ENCODE measurements at places on chromosomes 4 and X.

DNA sequence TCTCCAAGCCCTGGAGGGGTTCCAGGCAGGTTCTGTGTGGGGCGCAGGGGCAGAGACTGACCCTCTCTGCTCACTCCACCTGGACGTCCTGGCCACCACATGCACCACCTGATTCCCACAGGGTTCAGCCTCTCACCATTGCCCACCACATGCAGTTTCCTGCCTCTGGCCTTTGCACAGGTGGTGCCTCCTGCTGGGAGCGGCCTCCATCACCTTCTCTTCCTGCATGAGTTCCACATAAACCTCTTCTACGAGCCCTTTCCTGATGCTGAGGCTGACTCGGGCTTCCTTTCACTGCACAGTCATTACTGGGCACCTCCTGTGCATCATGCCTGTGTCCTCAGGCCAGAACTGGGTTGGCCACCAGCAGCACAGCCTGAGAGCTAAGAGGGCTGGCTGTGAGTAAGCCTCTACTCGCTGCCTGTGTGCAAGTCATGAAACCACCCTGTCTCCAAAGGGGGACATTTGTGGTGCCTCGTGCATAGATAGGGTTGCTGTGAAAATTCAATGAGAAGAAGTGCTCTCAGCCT, 19.9 kb downstream of the MAN2B2 start:
- no peak for DNase-seq

- no peak for DNase-seq
These were observed 8.9 kb upstream of the PCDH18 start for GRCh38 chr4:137541181-137541580.

DNA sequence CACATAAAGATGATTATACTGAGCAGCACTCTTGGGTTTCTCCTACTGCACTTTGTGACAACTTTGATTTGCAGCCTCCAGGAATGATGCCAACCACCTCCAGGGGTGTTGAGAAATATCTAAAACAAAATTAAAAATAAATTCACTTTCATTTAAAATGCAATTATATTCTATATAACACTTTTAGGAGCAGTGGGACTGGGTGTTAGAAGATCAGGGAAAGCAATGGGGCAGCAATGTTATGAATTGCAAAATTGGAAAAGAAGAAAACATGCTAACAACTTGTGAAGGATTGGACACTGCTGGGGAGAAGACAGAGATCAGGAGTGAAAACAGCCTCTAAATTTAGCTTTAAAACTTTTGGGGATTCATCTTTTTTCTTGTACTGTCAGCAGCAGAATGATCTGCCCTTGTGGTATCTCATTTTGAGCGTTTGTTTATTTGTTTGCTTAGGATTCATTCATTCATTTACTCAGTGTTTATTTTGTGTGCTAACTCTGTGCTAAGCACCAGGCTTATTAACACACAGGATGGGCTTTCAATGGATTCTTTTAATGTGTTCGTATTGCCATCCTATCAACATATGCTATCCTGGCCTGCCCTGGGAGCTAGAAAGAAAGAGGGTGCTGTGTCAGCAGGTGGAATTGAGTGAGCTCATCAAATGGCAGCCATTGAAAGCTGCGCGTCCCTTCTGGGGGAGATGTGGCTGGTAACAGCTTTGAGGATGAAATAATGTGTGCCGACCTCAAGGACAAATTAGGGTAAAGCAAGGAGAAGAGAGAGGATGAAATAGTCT, 96.5 kb downstream of the FRMPD4 start:
- no peak for DNase-seq

- no peak for DNase-seq
These were observed 42.9 kb upstream of the PROM1 start for GRCh38 chr4:16126714-16127113.

GRCh38 chr4:171650543-171650942, 162.7 kb upstream of the GALNTL6 start:
- no peak for DNase-seq

DNA sequence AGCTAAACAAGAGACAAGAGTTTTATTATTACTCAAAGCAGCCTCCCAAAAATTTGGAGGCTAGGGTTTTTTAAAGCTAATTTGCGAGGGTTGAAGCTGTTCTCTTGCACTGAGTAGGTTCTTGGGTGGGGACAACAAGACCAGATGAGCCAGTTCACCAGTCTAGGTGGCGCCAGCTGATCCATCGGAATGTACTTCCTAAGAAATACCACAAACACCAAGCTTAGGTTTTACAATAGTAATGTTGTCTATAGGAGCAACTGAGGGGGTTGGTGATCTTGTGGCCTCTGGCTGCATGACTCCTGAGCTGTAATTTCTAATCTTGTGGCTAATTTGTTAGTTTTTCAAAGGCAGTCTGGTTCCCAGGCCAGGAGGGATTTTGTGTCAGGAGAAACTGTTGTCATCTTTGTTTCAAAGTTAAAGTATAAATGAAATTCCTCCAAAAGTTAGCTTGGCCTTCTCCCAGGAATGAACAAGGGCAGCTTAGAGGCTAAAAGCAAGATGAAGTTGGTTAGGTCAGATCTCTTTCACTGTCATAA, 130.6 kb downstream of the SLC7A11 start:
- DNase-seq: peak; percentile 16

GRCh38 chrX:101385795-101386541, at the start of gene BTK:
Gene BTK, minus strand, starts transcription at chrX:101386191. Its CDS starts 10,907 bp downstream, at chrX:101375284.
- DNase-seq: no peak

- DNase-seq: peak; percentile 7
These were observed 9.3 kb downstream of the NOX1 start for GRCh38 chrX:100864657-100865391.

DNA sequence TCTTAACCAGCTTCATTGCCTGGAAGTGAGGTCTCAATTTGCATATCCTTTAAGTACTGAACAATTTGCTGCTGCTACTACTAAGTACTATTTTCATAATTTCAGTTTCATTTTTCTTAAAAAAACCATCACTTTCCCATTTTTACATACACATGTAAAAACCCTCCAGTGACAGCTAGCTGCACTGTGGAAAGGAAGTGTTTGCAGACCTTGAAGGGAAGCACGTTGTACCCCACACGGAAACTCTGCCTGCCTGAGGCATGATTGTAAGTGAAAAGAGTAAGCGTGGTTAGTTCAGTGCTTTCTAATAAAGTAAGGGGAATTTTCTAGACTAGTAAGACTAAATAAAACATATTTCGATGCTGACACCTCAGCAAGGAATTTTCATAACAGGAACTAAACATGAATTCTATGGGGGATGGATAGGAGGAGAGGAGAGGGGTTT, 103.6 kb downstream of the RAPGEF2 start:
- peak; percentile 76 for DNase-seq

- DNase-seq: no peak
These were observed 588.2 kb upstream of the ADGRL3 start for GRCh38 chr4:60611762-60612496.

GRCh38 chrX:38166478-38167083, 54.1 kb downstream of the SRPX start:
- peak; percentile 10 for DNase-seq

- peak; percentile 99 for DNase-seq
These were observed 78.2 kb downstream of the AFAP1 start for GRCh38 chr4:7861440-7861881.

- DNase-seq: no peak
These were observed 251.8 kb upstream of the FTHL17 start for GRCh38 chrX:31323658-31324057.

DNA sequence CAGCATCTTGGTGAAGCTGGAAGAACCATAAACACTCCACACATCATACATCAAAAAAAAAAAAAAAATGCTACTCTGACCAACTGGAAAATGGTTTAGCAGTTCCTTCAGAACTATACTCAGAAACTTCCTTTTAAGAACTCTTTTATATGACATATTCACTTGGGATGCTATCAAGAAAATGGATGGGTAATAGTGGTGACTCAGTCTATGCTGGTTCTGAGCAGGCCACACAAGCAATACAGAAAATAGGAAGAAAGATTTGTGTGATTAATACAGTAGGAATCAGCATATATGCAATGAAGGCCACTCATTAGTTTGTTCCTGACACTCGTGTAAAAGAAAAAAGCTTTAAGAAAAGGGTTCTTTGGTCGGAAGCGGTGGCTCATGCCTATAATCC, 123.5 kb upstream of the FAT4 start:
- DNase-seq: peak; percentile 93

- no peak for DNase-seq
These were observed 665 bp downstream of the RBM41 start for GRCh38 chrX:107117993-107118321.

- DNase-seq: no peak
These were observed 14.3 kb upstream of the NAT8L start for GRCh38 chr4:2044542-2045517.

GRCh38 chr4:140326395-140326993, 47.0 kb upstream of the SCOC start:
- DNase-seq: peak; percentile 54

DNA sequence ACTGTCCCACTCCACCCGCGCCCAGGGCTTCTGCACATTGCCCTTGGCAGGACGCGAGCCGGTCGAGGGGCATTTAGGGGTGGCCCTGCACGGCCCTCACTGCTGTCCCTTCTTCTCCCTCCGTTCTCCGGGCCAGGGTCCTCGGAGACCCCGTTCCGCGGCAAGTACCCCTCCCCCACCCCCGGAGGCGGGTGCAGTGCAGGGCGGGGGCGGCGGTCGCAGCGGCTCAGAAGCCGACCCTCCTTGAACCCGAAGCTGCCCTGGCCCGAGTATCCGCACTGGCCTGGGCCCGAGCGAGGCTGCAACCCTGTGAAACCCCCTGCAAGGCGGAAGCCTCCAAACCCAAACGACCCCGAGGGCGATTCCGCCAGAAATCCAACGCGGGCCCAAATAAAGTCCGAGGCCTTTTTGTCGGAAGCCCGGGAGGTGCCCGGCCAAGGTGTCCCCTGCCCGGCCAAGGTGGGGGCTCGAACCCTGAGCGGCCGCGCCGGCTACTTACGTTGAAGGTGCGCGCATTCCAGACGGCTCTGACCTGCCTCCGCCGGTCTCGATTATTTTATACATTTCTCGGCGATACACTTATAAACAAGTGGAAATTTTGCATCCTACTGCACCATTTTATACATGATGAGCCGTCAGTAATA, 53.1 kb upstream of the TMEM33 start:
- DNase-seq: no peak

DNA sequence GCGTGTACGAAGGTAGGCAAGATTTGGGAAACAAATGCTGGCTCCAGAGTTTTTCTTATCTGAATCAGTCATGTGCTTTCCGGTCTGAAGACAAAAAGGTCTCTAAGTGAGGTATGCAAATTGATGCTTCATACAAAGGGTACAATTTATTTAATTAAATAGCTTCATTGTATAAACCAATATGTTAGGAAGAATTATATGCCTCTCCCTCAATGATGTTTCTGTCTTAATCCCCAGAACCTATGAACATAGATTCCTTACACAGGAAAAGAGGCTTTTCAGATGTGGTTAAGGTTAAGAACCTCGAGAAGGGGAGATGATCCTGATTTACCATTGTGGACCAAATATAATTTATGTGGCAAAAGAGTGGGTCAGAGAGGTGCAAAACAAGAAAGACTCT, 543.5 kb upstream of the PCDH10 start:
- no peak for DNase-seq

GRCh38 chrX:69615342-69615741, 571 bp upstream of the EDA start:
- no peak for DNase-seq

DNA sequence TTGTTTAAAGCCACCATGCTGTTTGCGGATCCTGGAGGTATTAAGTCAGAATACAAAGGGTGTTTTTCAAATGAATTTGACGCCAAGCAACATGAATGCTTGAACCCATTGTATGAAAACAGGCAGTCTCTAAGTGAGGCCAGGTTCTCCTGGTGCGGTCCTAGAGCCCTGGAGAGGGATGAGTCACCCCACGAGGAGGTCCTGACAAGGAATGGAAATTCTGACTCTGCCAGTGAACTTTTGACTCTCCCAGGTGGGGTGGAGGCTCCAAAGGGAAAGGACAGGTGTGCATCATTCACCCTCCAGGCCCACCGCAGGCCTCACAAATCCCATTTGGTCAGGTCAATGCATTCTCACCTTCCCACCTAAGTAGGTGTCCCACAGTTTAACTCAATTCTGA, 1.5 kb downstream of the TRIM2 start:
- no peak for DNase-seq

DNA sequence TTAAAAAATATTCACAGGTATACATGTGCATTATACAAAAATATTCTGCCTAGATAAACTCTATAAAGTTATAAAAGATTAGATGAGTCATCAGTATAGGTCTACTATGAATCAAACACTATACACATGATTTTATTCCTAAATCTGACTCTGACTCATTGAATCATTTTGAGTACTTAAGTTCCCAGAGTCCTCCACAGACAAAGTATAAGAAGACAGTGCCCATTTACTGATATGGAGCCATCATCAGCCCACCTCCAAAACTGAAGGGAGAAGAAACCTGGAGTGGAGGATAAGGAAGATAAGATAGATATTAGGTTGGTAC, 28.7 kb upstream of the ANTXR2 start:
- peak; percentile 18 for DNase-seq

- DNase-seq: no peak
These were observed 40.0 kb downstream of the MOSPD2 start for GRCh38 chrX:14913241-14913640.

DNA sequence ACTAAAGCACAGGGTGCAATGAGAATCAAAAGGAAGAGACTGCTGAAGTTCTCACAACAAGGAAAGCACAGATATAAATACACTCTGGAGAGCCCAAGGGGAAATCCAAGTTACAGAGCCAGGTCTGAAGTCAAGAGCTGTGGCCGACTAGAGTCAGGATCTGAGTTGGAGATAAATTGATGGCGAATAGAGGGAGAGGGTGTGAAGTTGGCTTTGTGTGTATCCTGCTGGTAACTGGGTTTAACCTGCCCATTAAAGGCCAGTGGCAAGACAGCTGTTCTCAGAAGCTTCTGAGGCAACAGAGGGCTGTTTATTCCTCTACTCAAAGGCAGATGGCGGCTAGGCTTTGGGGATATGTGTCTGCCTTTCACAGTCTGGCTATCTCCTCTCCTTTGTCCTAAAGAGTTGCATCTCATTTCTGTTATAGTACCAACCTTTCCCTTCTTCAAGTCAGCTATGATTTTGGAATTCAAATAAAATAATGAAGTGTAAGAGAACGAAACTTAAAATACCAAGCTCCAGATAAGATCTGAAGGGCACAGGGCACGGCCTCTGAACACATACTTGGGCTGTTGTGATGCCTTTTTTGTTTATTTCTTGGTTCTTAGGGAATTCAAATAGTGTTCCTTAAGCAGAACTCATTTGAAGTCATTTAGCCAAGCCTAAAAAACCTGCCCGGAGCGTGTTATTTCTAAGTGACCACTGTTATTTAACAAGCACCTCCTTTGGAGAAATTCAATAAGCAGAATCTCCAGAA, 142.1 kb downstream of the APBB2 start:
- no peak for DNase-seq

DNA sequence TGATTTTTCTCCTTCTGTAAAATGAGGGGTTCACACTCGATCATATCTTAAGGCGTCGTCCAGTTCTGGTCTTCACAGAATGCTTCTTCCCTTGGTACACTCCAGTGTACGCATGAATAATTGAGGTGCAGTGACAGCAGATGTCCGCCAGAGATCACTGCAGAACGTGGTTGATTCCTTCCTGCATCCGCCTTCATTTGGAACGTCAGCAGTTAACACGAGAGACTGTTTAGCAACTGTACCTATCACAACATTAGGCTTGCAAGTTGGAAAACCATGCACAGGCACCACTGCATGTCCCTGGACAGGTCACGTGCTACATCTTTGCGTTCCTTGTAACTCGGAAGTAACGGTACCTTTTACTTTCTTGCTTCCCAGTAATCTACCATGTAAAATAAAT, 66.0 kb upstream of the GEMIN8 start:
- peak; percentile 54 for DNase-seq

- DNase-seq: no peak
These were observed 163.6 kb downstream of the CBR4 start for GRCh38 chr4:168846414-168846813.

All from fibroblast of skin of abdomen (primary cell).